Activated effector memory CD4-positive, alpha-beta T cell treated with anti-CD3 and anti-CD28 coated beads, Interleukin-2, amount 50 U/mL, for 16 hours (primary cell): ENCODE measurements at places on chromosomes 5 and 9.

- DNase-seq = no peak
Observed at GRCh38 chr5:72418271-72418670, 88.9 kb downstream of the ZNF366 start.

DNA sequence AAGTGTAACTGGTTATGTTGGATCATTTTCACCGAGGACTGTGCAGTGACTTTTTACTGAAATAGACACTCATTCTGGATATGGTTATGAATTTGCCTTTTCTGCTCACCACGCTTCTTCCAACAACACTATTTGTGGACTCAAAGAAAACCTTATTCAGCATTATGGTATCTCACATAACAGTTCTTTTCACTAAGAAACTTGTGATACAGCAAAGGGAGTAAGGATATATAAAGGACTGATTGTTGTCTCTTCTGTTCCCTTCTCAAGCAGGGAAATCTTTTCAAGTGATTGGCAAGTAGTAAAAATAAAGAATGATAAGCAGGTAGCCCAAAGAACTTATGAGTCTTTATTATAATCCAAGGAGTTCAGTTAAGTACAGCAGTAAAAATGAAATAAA lies 131.5 kb upstream of the SV2C start:
- DNase-seq = no peak

- no peak for DNase-seq
Observed at GRCh38 chr9:109499631-109500410, 1.7 kb upstream of the PTPN3 start.

DNA sequence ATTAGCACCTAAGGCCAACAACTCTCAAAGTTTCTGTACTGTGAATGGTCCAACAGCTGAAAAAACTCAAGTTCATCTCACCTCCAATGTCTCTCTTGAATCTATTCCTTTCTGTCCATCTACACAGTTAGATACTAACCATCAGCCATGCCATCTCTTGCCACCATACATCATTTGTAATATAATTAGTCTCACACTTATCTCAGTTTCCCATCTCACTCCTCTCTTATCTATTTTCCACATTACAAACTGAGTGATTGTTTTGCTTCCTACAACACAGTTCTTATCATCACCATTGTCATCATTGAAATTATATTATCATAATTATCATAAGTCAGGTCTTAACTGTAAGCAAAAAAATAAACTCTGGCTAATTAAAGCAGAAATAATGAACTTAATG lies 393.9 kb downstream of the PRELID2 start:
- DNase-seq = no peak

GRCh38 chr9:76716085-76716672 lies 48.1 kb upstream of the PCA3 start:
- DNase-seq = no peak

DNA sequence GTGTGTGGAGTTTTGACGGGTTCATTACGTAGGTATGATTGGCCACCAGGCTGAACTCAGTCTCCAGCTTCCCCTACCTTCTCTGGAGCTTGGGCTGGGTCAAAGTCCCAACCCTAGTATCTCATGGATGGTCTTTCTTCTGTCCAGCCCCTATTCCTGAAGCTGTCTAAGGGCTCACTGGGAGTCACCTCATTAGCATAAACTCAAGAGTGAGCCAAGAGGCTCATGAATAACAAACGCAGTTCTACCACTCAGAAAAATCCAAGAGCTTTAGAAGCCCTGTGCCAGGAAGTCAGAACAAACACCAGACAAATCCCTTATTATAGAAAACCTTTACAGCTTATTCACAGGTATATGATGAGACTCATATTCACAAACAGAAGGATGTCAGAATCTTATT lies 180.3 kb upstream of the NFIL3 start:
- DNase-seq = no peak

DNA sequence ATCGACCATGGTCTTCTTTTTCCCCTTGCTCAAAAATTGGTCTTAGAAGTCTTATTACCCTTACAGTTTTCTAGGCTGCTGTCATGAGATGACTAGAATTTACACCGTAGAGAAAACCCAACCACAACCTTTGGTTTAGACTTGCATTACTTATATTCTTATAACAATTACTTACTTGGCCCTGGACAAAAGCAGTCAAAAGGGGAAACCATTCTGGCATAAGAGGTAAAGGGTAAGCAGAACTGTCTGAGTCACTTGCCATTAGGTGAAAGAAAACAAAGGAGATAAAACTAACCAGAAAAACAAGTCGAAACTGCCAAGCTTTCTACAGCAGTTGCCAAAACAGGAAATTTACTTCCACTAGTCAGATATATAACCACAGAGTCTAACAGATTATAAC lies 17.9 kb downstream of the TMEM245 start:
- DNase-seq = no peak

DNA sequence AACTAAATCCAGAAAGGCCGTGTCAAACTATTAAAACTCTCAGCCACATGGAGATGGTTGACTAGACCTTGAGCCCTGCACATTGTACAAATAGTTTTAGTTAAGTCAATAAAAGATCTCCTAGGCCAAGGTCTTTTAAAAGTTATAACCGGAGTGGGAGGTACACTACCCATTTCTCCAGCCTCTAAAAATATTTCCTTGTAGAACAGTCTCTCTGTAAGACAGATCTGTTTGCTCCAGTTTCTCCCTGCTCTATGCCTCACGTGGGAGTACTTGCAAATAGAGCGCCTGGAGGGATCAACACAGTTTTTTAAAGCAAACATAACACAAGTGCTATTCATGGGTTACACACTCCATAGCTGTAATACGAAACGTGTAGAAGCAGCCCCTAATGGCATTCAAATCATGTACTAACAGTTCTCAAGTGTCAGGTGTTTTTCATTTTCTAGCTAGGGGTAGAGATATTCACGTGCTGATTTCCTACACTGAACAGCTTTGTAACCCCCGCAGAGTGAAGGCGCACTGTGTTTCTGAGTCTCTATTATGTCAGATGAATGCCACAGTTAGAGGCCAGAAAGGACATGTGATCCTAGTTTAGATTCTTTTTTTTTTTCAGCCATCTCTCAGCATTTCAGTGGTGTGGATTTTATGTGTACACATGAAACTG lies 703.4 kb upstream of the GRAMD2B start:
- DNase-seq = no peak

DNA sequence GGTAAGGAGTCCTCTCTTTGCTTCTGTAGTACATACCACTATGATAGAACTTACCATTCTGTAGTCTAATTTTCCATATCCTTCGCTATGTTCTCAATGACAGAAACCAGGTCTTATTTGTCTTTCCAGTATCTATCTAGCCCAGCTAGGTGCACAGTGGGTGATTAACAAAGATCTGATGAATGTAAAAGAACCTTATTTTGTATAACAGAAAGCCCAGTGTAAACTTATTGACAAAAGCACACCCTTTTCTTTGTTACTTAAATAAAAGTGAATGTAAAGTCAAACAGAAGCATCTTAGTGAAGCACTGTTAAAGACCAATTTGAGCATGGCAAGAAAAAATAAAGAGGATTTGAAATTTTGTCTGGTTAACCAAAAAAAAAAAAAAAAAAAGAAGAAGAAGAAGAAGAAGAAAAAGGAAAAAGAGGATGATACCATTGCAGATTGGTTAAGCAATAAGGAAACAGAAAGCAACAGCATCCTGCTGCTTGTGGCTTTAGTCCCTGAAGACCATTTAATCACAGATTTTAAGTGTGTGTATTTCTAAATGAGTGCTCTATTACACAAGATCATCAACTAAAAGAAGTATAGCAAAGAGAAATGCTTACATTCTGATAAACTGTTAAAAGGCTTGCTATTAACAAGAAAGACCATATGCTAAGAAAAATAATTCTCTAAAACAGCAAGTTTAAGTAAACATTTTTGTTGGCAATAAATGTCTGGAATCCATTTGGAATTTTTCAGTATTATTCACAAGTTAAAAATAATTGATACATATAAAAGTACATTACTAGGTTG lies 21.2 kb downstream of the MEGF9 start:
- no peak for DNase-seq

GRCh38 chr5:58156361-58156760 lies 303.5 kb downstream of the PLK2 start:
- DNase-seq = no peak

- DNase-seq = no peak
Observed at GRCh38 chr5:66231508-66231907, 87.4 kb downstream of the SREK1 start.

GRCh38 chr9:134640506-134641172 lies 964 bp upstream of the COL5A1 start:
- DNase-seq = no peak

DNA sequence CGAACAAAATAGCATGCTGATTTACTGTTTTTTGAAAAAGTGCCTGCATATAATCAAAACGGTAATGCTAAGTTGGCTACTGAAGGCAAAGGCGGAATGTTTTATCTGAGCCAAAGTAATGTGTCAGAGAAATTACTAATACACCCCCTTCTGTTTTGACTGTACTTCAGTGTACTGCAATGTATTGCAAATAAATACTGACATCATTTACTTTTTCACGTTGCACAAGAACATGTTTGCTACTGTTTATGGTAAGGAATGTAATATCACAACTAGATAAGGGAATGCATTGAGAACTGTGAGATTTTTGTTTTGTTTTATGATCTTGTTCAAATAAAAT lies 813 bp upstream of the AGTPBP1 start:
- no peak for DNase-seq

DNA sequence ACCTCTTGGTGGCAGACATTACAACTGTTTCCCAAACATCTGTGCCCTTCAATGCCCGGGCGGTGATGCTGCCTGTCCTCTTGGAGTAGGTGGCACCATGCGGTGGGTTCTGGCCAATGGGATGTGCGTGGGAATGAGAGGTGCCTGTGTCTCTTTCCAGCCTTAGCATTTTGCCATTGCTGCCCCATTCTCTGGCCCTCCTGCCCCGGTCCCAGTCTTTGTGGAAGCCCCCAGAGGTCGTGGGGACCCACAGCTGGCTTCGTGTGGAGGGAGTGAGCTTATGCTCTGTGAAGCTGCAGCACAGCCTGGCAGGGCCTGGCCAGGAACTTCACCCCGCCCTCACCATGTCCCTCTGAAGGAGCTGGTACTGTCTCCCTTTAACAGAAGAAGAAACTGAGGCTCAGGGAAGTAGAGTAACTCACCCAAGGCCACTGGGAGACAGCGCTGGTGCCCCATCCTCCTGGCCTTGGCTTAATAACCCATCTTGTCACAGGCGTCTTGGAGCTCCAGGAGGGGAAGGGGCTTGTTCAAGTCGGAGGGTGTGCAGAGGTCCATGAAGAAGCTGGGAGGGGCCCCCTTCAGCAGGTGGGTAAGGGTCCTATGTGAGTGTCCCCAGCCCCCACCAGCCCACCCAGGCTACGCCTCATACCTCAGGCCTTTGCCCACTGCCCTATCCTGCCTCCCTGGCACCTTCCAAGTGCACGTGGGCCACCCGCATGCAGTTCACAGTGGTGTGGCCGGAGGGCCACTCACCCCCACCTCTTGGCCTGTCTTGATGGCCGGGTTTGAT lies 173.6 kb downstream of the GAPVD1 start:
- peak; percentile 60 for DNase-seq

- peak; percentile 73 for DNase-seq
Observed at GRCh38 chr9:104961238-104961637, 33.3 kb upstream of the ABCA1 start.

DNA sequence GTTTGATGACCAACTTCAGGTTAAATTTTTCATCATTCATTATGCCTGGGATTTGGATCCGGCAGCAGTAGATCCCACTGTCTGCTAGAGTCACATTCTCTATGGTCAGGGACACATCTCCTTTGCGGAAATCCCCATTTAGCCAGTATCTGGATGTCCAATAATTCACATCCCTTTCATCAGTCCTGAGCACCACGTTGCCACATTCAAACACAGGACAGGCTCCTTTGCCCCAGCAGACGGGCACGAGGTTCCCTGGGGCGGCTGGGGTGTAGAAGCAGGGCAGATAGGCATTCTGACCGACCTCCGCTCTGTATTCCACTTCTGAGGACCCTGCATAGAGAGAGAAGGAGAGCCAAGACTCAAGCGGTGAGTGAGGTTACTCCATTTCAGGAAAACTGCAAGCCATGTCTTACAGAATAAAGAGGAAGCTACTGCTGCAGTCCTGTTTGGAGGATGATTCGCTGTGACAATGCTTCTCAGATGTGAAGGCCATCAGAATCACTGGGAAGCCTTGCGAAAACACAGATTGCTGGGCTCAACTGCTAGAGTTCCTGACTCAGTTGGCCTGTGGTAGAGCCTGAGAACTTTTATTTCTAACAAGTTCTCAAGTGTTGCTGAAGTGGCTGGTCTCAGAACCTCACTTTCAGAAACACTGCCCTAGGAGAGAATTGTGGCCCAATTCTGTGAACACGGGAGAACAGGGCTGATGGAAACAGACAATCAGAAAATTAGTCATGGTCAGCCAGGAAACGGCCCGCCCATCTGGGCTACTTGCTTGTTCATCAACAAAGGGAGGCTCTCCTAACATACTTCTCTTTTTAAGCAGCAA lies 2.0 kb downstream of the HAVCR2 start:
- DNase-seq = no peak

DNA sequence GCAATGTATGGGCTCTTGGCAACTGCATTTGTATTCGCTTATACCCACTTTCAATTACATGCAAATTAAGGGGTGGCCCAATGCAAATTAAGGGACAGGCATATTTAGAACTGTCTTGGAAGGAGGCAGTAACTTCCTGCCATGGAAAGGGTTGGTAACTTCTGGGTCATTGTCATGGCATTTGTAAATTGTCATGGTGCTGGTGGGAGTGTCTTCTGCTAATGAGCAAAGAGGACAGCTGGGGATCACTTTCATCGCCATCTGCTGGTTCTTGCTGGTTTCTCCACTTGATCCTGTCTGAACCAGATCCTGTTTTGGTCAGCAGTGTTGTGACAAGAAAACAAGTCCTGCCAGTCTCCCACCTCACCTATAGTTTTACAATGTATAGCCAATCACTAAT lies 23.3 kb upstream of the UGT3A2 start:
- DNase-seq = no peak

- no peak for DNase-seq
Observed at GRCh38 chr5:130189961-130190360, 285.7 kb downstream of the CHSY3 start.

DNA sequence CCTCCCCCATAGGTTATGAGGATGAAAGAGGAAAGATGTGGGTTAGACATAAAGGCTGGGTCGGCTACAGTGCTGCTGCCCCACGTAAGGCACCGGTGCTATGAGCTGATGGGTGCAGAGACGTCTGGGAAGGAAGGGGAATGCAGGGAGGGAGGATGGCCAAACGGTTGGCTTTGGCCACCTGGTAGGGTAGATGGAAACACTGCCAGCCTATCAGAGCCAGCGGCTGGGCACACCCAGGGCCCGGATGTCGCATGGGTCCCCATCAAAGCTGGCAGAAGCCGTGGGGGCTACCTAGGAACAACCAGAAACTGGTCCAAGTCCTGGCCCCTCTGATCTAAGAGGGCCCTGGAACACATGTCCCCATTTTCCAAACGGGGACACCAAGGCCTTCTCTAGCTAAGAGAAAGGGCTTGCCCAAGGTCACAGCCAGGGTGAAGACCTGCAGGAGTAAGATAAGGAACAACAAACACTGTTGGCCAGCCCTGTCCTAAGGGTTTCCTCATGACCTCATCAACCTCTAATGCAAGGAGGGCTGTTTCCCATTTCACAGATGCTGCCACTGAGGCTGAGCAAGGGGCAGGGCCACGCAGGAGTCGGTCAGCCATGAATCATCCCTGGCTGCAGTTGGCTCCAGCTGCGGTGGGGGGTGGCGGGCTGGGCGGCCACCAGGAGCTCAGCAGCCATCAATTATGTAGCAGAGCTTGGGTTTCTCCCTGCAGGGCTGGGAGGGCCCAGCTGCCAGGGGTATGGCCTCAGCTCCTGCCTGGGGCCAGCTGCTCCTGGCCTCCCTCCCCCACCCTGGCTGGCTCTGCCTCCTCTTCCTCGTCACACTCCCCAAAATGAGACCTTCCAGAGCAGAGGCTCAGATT lies 4.9 kb downstream of the SH3GLB2 start:
- no peak for DNase-seq

- no peak for DNase-seq
Observed at GRCh38 chr5:36694351-36694750, 87.9 kb downstream of the SLC1A3 start.
